Vagina (tissue), 2 donors: ENCODE measurements at places on chromosomes 6 and 20. TPM values are rescaled to one million over a fixed set of nuclear protein-coding genes. Genes with fewer than 3 reads are reported as not detected.
A peak's percentile ranks its signal among the peaks of the same experiment; 100 is the strongest.

DNA sequence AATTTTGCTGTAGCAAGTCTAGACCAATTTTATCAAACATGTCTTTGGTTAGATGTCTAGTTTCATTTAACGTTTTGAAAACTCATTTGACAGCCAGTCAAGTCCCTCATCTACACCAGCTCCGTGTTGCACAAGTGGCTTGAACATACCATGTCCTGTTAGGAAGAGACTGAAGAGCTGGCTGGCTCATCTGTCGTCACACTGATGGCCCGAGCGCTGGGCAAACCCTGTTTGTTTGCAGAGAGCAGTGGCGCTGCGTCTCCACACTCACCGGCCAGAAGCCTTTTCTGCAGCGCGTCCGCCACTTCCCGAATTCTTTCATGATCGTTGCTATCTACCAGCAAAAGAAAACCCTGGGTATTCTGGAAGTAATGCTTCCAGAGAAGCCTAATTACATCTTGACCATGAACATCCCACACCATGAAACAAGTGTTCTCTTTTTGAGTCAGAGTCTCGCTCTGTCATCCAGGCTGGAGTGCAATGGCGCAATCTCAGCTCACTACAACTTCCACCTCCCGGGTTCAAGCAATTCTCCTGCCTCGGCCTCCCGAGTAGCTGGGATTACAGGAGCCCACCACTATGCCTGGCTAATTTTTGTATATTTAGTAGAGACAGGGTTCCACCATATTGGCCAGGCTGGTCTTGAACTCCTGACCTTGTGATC, 10.7 kb upstream of the TCFL5 start:
- no peaks in the 10 kb centered on the region for H3K36me3 ChIP-seq
- DNase-seq: no peak
- no peak overlapping the region for H3K27ac ChIP-seq
- no peaks in the 10 kb centered on the region for H3K27me3 ChIP-seq
- H3K4me1 ChIP-seq: peaks cover 30% of the 10 kb centered on the region

- no peak for DNase-seq
- peak overlapping the region; percentile 90 for H3K4me3 ChIP-seq
- peak overlapping the region; percentile 91 for H3K27ac ChIP-seq
- H3K27me3 ChIP-seq: no peaks in the 10 kb centered on the region
- H3K4me1 ChIP-seq: peaks cover 39% of the 10 kb centered on the region
Measured at GRCh38 chr6:24667378-24667803, 514 bp downstream of the ACOT13 start.

CHRNA4 gene
- total RNA-seq: 0.25 TPM

PREX1 gene
- 17.7 TPM for total RNA-seq

DNA sequence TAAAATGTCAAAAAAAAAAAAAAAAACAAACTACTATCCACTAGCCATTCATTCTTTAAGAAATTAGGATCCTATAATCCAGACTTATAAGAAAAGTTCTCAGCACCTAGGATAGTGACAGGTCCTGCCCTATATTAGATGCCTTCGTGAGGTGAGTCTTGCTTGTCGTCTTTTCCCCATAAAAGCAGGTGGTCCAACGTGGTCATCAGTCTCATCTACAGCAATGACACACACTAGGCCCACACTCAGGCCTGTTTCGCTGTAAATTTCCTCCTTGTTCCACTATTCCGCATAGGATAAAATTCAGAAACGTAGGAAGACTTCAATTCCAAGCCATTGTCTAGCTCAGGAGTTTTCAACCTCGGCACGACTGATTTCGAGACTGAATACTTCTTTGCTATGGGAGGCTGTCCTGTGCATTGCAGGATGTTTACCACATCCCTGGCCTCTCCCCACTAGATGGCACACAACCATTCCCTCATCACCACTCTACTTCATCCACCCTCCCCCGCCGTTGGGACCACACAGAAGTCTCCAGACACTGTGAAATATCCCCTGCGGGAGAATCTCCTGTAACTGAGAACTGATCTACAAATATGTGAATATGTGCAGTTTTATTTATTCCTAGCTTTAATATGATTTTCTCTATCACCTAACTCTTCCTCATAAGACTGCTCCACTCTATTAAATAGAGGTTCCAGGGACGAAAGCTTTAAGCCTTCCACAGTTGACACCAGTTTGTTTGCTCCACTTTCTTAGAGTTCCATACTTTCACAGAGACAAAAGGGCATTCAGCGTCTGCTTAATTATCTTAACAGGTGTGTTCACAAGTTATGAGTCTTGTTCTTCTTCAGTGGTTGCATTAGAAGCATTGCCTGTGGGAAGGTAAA, 346.3 kb downstream of the BMP2 start:
- H3K27me3 ChIP-seq: no peaks in the 10 kb centered on the region
- H3K4me3 ChIP-seq: no peak overlapping the region
- no peak overlapping the region for H3K27ac ChIP-seq
- H3K36me3 ChIP-seq: no peaks in the 10 kb centered on the region

DNA sequence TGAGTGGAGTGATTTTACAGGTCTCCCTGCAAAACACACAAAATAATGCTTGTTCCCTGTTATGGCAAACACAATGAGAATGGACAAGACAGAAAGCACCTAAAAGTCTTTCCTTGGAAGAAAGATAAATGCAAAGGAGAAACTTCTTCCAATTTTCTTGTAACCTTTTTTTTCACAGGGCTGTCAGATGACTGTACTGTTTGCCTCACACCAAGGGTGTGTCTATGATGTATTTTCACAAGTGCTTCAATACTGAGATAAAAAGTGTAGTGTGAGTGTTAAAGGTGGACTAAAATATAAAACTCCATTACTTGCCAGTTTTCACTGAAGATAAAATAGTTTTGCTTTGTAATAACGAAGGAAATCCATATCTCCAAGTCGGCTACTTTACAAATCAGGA, 194.5 kb downstream of the CENPW start:
- no peaks in the 10 kb centered on the region for H3K27me3 ChIP-seq
- no peaks in the 10 kb centered on the region for H3K4me1 ChIP-seq
- H3K36me3 ChIP-seq: no peaks in the 10 kb centered on the region

GRCh38 chr6:158283304-158283980, 28.8 kb upstream of the TULP4 start:
- no peak overlapping the region for H3K27ac ChIP-seq
- DNase-seq: no peak
- H3K36me3 ChIP-seq: no peaks in the 10 kb centered on the region
- H3K4me3 ChIP-seq: no peak overlapping the region

DNA sequence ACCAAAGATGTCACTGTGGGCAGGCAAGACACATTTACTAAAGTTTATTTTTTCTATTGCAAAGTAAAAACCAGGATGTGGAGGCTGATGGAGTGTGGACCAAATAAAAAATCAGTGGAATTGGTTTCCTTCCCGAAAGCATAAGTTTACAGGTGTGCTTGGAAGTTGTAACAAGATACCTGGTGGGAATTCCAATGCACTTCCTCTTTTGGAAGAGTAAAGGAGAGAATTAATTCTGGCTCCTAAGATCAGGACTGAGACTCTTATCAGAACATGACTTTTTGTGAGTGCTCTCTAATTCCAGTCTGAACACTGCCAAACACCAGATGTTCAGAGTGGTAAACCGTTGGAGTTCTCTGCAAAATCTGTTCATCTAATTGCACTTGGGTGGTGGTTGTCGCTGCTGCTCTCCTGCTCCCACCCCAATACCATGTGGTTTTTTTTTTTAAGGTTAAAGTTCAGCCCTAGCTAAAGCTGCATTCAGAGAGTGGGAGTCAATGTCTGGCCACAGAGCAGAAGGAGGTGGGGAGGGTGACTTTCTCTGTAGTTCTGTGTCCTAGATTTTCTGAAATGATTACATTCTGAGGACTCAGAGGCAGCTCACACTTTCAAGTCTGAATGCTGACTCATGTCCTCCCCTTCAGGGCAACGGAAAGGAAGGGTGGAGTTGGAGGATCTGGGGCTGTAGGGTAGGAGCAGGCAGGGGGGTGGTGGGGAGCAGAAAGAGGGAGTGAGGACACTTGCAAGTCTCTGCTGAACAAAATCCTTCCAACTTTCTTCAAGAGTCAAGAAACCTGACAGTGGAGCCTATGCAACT, 275.8 kb upstream of the PRDM1 start:
- no peaks in the 10 kb centered on the region for H3K36me3 ChIP-seq
- peak overlapping the region; percentile 14 for H3K27ac ChIP-seq
- H3K4me1 ChIP-seq: peaks cover 26% of the 10 kb centered on the region

DNA sequence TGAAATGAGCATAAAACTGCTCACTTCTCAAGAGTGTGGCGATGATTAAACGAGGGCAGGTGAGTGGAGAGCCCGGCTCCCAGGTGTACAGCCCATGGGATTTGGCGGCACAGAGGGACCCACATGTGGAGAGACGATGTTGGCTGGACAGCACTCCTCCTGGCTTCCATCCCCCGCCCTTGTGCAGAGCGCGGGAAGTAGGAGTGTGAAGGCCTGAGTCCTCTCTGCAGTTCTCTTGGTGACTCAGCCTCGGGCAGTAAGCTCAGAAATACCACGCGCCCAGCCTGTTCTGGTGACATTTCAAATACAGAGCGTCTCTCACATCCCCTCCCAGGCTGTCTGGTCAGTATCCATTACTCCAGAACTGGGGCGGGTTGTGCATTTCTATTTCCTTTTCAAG, 94.2 kb upstream of the SRSF6 start:
- no peak overlapping the region for H3K4me3 ChIP-seq
- DNase-seq: no peak
- H3K27ac ChIP-seq: no peak overlapping the region
- H3K4me1 ChIP-seq: no peaks in the 10 kb centered on the region
- H3K27me3 ChIP-seq: no peaks in the 10 kb centered on the region

SLC23A2 gene
- 14.7 TPM for total RNA-seq

TBXT gene
- total RNA-seq: not detected

- H3K36me3 ChIP-seq: no peaks in the 10 kb centered on the region
- no peaks in the 10 kb centered on the region for H3K4me1 ChIP-seq
- H3K27ac ChIP-seq: no peak overlapping the region
Measured at GRCh38 chr20:50605136-50605535, 86.2 kb downstream of the RIPOR3 start.

DNA sequence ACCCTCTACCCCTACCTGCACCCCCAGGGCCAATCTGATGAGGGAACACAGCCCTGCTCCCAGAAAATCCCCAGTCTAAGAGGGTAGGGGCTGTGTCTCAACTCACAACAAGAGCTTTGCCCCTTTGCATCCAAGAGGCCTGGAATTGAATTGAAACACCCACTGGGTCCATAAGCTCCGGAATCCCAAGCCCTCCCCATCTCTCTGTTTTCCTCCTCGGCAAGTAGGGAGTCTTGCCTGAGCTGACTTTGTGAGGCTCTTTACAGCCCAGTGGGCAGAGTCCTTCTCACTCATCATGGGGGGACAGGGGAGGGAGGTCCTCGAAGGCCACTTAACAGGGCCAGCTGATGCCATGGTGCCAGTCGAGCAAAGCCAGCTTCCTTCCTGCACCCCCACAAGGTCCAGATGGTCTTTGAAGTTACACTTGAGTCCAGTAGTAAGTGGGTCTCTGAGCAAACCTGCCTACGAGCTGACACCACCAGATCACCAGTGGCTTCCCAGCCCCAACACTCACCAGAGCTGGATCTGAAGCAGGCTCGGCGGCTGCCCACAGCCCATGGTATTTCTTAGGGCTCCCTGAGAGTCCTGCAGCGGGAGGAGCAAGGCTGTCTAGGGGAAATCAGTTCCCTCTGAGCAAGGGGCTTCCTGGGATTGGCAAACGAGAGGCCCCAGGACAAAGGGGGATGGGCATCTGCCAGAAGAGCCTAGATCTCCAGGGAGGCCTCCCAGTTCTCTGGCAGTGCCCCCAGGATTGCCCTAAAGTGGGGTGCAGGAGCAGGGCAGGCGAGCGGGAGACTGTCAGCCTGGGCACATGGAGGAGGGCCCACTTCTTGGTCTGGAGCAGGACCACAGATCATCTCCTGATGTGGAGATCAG, 144.5 kb downstream of the VEGFA start:
- DNase-seq: no peak
- no peaks in the 10 kb centered on the region for H3K36me3 ChIP-seq
- no peak overlapping the region for H3K4me3 ChIP-seq

DNA sequence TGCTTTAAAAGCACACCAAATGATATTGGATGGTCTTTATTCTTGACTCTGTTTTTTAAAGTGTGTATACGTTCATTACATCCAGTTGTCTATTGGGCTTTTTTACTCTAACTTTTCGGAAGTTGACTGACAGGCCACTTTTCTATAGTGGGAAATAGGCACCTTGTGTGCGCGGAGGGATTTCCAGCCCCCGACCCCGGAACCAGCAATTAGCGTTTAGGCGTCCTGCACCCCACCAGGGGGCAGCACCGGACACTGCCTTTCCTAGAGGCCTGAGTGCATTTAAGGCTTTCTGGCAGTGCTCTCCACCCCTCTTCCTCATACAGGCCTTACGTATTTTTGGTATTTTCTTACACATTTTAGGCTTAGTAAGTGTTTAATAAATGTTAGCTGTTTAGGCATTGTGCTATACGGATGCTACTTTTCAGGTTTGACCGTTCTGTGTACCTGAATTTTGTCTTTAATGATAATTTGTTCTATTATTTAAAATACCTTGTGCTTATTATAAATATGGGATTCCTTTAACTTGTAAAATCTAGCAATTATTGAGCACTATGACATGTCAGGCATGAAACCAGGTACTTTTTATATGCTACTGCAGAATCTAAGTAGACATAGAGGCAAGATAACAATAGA, 231.8 kb downstream of the BCKDHB start:
- no peak overlapping the region for H3K4me3 ChIP-seq
- H3K4me1 ChIP-seq: no peaks in the 10 kb centered on the region
- no peak overlapping the region for H3K27ac ChIP-seq
- H3K27me3 ChIP-seq: no peaks in the 10 kb centered on the region

- DNase-seq: no peak
- H3K4me3 ChIP-seq: no peak overlapping the region
- H3K36me3 ChIP-seq: no peaks in the 10 kb centered on the region
- H3K27me3 ChIP-seq: no peaks in the 10 kb centered on the region
- no peaks in the 10 kb centered on the region for H3K4me1 ChIP-seq
Measured at GRCh38 chr6:152858141-152858540, 107.5 kb downstream of the VIP start.

SLC4A11 gene
- 4.9 TPM for total RNA-seq

GGTLC1 gene
- not detected for total RNA-seq

UST gene
- 14.2 TPM for total RNA-seq

DNA sequence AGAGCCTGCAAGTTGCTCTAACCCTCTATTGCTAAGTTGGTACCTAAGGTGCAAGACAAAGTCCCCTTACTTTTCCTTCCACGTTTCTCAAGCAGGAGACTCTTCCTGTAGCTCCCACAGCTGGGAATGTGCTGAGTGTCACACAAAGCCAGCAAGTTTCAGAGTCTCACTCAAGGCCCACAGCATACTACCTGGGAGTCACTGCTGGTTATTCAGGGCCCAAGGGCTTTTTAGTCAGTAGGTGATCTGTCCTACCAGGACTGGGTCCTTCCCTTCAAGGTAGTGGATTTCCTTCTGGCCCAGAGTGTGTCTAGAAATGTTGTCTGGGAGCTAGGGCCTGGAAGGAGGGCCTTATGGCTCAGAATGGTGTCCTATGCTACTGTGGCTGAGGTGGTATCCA, 261.9 kb upstream of the CITED2 start:
- H3K36me3 ChIP-seq: no peaks in the 10 kb centered on the region
- DNase-seq: no peak
- no peak overlapping the region for H3K4me3 ChIP-seq
- H3K27ac ChIP-seq: no peak overlapping the region
- H3K27me3 ChIP-seq: no peaks in the 10 kb centered on the region
- no peaks in the 10 kb centered on the region for H3K4me1 ChIP-seq
